ENCODE measurements at places on chromosomes 2 and 18.

DNA sequence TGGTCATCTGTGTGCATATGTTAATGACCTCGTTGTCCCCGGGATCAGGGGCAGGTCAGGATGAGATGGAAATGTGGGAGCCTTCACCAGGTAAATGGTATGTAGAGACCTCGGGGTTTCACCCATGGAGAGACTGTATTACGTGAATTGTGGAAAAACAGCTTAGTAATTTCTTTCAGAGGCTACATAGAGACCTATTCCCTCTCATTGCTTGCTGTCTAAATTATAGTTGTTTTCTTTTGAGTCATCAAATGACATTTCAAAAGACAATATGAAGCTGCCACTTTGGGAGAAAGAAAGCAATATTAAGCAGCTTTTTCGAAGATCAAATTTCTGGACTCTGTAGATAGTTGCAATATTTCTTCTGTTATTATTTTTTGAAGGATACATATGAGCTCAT, 20.4 kb downstream of the ADAM23 start:
- DNase-seq = no peak

DNA sequence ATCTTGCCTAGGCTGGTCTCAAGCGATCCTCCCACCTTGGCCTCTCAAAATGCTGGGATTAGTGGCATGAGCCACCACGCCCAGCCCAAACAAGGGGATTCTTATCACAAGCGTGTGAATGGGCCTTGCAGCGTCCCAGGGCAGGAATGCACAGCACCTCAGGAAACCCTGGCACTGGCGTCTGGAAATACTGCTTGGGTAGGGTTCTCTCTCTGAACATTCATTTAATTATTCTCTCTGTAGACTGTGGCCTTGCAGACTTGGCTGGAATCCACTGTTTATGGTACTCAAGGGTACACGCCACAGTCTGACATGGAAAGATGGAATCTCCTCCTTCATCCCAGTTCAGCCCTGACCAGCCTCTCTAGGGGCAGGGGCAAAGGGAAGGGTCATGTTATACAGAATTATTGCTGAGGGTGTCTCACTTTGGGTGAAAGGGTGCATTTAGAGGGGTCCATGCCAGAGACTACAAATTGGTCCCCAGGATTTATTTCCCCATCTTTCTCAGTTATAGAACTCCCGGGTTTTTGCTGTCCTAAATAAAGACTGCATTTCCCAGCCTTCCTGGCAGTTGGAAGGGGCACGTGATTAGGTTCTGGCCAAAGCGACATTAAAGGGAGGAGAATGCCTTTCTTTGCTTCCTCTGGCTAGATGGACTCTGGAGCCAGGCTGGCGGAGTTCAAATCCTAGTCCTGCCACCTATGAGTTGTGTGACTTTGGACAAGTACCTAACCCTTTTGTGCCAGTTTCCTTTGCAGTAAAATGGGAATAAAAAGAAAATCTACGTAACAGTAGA, 147.2 kb upstream of the HAAO start:
- no peak for DNase-seq

DNA sequence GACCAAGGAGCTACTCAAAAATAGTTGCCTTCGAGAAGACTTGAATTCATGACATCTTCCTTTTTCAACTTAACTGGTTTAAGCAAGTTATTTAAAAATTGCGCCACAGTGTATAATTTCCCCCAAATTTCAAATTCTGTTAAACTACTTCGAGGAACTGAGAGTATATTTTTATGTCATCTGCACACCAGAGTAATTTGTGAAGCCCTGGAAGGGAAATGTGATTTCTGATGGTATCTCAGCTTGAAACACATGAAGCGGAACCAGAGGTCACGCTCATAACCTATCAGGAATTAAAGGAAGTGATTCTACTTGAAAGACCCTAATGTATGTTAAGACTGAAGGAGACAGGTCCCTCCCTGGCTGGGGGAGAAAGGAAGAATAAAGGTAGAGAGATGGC, 33.9 kb upstream of the DARS1 start:
- DNase-seq = no peak

DNA sequence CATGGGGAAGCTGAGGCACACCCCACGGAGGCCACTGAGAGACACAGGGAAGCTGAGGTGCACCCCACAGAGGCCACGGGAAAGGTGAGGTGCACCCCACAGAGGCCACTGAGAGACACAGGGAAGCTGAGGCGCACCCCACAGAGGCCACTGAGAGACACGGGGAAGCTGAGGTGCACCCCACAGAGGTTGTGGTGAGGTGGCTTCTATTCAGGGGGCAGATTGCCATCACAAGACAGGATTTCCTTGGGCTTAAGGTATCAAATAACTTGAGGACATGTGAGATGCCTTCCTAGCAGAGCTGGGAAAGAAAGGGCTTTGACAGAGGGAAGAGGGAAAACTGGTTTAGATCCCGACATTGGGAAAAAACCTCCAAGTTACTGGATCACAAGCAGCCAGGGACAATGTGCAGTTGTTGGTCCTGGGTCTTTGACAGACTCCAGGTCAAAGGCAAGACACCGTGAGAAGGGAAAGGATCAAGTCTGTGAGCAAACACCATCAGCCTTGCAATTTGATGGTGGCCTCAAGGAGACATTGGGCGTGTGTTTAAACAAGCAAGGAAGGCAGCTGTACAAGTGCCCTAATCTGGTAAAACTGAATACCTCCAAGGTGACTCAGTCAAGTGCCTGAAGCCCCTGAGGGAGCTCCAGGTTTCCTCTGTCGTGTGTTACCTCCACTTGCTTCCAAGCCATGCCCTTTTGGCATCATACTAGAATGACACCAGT, 133.2 kb upstream of the EPAS1 start:
- DNase-seq = no peak

GRCh38 chr2:85712336-85712735, 18.2 kb downstream of the GNLY start:
- no peak for DNase-seq

GRCh38 chr2:95333888-95334338, 36.8 kb downstream of the KCNIP3 start:
- no peak for DNase-seq

GRCh38 chr2:231513746-231514224, 16.5 kb downstream of the NMUR1 start:
- no peak for DNase-seq

DNA sequence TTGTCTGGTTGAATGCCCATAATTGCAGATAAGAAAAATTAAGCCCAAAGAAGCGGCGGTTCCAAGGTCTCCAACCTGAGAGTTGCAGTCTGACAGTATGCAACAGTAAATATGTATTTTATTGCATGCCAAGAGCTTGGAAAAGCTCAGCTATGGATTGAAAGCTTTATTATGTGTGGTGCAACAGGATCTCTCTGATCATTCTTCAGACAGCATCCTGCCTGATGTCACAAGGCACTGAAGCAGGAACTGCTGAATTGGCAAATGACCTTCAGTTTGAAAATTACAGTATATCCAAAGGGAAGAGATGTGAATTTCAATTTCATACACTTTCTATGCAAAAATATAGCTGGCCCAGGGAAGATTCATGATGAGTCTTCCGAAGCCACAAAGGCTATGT, 42.5 kb downstream of the DOCK10 start:
- no peak for DNase-seq

GRCh38 chr18:50748243-50749229, 71.3 kb downstream of the MRO start:
- DNase-seq = no peak
